ENCODE measurements at places on chromosomes 1 and 21.

DNA sequence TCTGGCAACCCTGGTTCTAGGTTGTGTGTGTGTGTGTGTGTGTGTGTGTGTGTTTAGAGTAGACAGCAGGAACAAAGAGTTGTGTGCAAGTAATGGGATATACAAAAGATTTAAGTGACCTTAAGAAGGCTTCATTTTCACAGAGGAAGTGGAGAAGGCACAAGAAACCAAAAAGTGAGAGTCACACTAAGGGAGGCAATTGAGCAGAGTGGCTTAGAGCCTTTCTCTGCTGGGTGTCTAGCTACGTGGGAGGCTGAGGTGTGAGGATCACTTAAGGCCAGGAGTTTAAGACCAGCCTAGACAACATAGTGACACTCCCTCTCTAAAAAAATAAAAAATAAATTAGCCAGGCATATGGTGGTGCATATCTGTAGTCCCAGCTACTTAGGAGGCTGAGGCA, 44.4 kb upstream of the HAO2 start:
- no peak for DNase-seq

DNA sequence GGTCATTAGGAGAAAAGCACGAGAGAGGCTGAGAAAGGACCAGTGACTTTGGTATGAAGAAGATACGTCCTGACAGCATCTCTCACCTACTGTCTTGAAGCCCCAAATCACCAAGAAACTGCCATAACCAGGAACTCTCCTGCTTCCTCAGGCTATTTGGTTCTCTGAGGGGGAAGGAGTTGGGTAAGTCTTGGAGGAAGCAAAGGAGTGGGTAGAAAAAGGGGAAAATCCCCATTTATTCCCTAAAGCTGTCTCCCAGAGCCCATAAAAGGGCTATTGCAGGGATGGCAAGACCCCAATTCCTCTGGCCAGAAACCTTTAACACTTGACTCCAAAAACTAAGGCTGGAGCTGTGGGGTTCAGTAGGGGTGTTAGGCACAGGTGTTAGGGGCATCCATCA, 2.1 kb upstream of the PBXIP1 start:
- DNase-seq = no peak

GRCh38 chr1:16396591-16396990, 29.5 kb downstream of the SZRD1 start:
- DNase-seq = no peak

- no peak for DNase-seq
Measured at GRCh38 chr1:244710474-244711062, 57.6 kb downstream of the DESI2 start.

DNA sequence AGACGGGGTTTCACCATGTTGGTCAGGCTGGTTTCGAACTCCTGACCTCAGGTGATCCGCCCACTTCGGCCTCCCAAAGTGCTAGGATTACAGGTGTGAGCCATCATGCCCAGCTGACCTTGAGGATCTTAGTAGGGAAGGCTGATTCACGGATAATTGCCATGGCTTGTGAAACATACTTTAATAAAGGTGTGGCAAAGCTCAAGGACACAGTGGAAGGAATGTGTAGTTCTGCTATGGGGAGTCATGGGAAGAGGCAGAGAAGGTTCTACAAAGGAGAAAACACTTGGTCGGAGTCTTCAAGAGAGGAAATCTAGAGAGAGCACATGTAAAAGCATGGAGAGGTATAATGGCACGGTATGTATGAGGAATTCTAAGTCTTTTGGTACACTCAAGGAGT, 12.7 kb upstream of the PTCH2 start:
- no peak for DNase-seq

- DNase-seq = no peak
Measured at GRCh38 chr1:206550446-206550845, 43.1 kb downstream of the RASSF5 start.

GRCh38 chr1:59272507-59272906, 24.4 kb upstream of the FGGY start:
- DNase-seq = no peak

DNA sequence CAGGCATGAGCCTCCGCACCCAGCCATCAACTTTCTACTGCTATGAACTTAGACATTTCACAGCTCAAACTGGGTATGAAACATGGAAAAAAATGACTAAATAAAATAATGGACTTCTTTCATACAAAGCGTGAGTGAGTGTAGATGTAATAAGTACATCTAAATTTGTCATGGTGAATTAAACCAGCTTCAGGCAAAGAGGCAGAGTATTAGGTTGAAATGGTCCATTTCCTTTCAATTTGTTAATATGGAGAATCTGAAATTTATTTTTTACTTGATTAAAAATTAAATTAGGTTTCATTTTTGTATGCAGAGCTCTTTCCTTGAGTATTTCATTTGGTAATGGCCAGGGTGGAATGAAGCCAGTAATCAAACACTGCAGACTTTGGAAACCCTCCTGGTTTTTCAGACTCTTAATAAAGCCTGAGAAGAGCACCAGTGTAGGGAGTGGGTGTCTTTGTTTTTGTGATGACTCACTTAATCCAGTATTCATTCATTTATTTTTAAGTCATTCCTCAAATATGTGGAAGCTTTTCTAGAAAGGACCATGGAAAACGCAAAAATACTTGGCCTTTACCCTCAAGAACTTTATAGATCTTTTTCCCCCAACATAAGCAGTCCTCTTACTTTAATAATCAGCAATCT, 49.2 kb downstream of the ALG14 start:
- DNase-seq = no peak

GRCh38 chr1:85462931-85463649, 1.9 kb downstream of the DDAH1 start:
- DNase-seq = no peak

GRCh38 chr1:220241072-220241663, 31.1 kb downstream of the RAB3GAP2 start:
- no peak for DNase-seq

DNA sequence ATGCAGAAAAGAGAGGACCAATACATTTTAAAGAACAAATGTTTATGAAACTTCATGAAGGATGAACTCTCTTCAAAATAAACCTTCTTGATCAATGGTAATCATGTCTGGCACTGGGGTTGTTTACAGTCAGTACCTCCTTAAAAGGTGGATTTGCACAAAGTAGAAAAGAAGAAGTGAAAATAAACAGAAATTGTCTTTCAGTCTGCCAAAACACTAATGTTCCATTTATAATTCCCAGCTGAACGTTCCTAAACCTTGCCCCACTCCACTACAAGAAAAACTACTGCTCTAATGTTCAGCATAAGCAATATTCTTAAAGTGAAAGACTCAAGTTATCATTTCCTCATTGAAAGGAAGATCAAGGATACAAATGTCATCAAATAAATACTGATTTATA, 86.2 kb downstream of the EIF4G3 start:
- no peak for DNase-seq

GRCh38 chr21:46620846-46621245, 14.6 kb upstream of the PRMT2 start:
- DNase-seq = no peak

- DNase-seq = peak; percentile 75
Measured at GRCh38 chr1:206909161-206909882, 12.1 kb downstream of the IL24 start.

GRCh38 chr1:95236784-95237575, 3.0 kb downstream of the RWDD3 start:
- no peak for DNase-seq

GRCh38 chr1:7672864-7673263, 98.2 kb upstream of the VAMP3 start:
- DNase-seq = no peak

DNA sequence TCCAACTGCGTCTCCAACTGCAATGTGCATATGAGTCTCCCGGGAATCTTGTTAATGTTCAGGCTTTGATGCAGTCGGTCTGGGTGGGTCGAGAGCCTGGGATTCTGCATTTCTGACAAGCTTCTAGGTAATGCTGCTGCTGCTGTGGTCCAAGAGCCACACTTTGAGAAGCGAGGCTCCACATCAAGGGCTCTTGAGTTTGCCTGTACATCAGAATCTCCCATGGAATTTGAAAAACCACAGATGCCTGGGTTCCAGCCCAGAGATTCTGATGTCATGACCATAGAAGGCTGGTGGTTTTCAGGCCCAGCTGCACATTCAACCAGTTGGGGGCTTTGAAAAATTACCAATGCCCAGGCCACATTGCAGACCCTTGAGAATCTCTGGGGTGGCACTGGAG, 93.9 kb upstream of the TARDBP start:
- no peak for DNase-seq

DNA sequence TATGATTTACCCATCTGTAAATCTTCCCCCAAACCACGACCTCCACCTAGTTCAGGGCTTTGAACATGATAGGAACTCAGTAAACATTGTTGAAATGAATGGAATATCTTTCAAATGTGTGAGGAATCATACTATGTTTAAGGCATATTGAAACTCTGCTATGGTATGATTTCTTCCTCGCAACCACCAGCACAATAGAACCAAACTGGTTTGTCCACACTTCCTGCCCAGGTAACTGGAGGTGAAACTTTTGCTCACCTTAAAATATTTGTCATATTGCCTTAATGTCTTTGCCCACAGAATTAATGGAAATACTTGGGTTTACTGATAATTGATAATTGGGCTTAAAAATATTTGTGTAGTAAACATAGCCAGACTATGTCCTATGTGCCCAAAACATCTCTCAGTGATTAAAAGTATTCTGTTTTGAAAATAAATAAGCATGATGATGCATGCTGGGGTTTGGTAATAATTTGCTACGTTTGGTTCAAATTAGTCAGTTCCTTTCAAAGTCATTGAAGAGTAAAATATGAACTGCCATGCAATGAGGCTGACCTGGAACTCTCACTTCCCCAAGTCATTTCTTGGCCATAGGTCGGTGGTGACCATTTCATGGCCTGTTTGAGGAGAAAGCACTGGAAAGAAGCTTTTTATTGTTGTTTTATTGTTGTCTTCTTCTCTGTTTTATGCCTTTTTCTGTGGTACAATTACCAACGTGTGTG, 73.3 kb downstream of the TNFSF18 start:
- DNase-seq = no peak

DNA sequence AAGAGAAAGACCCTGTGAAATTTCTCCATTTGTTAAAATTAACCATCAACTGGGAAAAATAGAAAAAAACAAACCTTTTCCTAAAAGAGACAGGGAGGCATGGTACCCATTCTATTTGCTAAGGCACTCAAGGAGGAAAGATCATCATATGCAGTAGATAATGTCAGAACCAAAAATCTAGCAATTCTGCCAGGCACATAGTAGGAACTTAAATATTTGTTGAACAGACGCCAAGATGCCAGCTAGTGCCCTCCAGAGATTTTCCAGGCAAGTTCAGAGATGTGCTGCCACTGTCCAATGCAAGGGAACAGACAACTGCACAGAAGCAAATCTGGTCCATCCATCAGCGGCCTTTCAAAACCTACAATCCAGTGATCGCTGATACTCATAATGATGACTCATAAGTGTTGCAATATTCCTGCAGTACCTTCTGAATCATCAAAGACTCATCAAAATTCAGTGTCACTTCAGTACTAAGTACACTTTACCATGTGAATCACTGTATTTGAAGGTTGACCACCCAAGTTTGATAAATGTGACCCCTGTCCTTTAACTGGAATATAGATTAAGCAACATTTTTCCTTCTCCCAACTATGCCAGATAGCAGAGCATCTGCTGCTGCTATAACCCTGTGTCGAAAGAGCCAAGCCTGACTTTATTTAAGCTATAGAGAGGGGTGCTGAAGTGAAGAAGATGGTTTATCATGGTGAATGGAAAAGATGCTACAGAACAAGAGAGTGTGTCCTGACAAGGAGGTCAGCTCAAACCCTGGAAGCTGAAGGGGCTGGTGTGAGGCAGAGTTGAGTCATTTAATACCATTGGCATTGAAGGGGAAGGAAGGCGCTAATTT, 99.1 kb downstream of the MT1HL1 start:
- no peak for DNase-seq

GRCh38 chr21:40754466-40754865, 92.5 kb downstream of the DSCAM start:
- DNase-seq = no peak

DNA sequence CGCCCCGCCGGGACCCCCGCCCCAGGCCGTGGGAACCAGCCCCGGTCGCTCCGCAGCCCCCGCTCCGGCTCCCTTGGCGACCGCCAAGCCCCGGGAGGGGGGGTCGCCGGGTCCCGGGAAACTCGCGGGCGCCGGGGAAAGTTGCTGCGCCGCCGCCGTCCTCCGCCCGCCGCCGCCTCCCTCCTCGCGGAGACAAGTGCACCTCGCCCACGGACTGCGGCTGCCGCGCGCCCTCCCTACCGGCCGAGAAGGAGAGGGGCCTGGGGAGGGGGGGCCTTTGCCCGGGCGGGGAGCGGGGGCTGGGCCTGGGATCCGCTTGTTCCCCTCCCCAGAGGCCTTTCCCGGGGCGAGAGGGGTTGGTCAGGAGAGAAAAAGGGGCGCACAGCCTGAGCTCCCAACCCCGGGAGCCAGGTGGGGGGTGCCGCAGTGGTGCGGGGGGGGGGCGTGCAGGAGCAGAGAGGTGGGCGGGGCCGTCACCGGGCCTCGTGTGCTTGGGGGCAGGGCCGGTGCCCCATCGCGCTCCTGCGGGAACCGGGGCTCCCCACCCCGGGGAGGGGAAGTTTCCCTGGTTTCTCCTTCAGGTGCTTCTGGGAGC, 592 bp downstream of the AGRN start:
- DNase-seq = no peak

DNA sequence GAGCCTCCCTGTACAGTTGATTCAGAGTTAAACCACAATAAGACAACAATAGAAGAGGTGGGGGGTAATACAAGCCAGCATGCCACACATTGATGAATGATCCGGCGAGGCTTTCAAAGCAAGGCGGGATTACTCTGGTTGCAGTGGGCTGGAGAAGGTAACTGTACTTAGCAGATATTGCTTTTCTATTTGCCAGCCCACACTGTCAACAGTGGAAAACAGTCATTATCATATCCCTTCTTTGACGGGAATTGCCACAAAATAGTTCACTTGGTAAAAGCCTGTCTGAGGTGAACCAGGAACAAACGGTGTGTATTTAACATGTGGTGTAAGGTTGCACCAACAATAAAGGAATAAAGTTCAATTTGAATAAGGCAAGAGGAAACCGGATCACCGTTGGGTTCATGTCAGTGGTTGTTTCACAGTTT, 5.8 kb upstream of the KCNJ15 start:
- no peak for DNase-seq

- DNase-seq = no peak
Measured at GRCh38 chr1:27057389-27057788, 44.7 kb upstream of the TENT5B start.

DNA sequence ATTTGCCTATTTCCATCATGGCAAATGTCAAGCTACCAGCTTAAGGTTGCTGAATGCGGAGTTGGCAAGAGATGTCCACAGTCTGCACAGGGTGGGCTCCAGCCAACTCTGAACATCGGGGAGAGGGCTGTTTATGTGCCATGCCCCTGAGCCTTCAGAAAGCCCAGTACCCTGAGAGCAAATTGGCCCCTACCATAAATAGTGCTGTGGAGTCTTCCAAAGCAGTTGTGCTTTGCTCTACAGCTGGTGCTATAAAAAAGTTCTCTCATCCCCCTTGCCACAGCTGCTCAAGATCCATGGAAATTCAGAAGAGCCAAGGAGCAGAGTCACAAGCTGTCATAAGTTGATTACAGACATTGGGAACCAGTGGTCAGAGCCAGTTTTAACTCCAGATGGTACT, 85.6 kb upstream of the CLDN14 start:
- DNase-seq = no peak

- no peak for DNase-seq
Measured at GRCh38 chr1:192776206-192776605, 32.6 kb upstream of the RGS2 start.

Data from CD8-positive, alpha-beta memory T cell (primary cell).